Central memory CD4-positive, alpha-beta T cell (primary cell): ENCODE measurements at places on chromosomes 6 and 20.

DNA sequence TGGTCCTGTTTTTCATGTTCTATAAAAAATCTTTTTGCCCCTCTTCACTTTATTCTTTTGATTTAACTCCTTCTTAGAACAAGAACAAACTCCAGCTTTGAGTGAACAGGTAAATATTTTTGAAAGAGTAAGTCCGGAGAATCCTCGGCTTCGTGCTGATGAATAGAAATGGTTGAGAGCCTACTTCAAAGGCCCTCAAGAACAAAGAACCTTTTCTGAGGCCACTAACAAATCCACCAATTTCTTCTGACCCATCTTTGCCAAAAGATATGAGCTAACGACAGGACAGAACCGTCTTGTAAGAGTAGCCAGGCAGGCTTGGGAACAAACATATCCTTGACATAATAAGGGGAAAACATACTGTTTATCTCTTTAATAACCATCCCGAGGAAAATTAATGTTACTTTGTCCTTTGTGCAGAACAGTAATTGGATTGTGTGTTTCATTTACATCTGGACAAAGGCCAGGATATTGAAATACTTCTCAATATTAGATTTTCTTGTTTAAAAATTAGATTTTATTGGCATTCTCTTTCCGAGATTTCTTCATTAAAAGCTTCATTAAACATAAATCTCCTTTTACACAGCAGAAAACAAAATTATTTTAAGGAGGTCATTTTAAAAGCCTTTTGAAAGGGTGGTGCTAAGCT is 52.9 kb downstream of the NOX3 start:
- DNase-seq: no peak

- DNase-seq: no peak
Measured at GRCh38 chr6:7932625-7933024, 22.0 kb upstream of the TXNDC5 start.

DNA sequence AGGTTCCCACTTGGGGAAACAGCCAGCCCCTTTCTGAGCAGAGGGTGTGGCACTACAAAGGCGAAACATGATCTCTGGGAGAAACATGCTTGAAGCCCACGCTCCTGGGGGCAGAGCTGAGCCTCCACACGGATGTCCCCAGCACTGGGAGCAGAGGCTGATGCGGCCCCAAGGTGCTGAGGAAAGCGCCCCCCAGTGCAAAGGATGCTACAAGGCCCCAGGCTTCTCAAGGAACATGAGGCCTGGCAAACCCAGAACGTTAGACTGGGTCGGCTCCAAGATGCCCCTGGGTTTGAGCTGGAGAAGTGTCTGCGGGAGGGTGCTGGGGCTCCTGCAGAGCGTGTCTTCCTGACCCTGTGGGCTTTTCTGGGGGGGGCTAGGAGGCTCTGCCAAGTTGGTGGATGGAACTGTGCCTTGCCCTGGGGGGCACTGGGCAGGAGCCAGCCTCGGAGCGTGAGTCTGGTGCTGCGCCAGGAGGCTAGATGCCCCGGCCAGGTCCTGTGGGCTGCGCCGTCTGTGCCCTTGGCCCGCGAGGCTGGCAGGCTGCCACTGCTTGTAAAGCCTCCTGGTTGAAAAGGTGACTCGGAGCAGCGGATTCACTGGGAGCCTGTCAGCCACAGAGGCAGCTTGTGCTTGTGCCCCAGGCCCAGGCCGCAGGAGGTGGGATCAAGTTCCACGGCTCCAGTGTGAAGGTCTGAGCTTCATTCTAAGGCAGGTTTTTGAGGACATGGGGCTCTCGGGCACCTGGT is 8.1 kb downstream of the SYNJ2 start:
- DNase-seq: no peak

DNA sequence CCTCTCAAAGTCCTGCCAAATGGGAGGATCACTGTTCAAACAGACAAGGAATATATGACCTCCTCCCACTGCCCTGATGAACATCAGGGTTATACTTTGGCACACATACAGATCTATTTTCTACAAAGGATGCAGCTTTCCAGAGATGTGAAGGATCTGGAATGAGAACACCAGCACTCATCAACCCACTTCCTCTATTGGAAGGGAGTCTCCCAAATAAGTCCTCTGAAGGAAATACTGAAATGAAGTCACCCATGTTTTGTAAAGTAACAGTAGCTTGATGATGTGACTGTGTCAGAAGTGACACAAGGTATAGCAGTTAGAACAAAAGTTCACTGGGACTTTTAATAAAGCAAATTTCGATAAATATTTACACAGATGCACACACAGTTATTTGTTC is 104.9 kb downstream of the OGFRL1 start:
- DNase-seq: no peak

DNA sequence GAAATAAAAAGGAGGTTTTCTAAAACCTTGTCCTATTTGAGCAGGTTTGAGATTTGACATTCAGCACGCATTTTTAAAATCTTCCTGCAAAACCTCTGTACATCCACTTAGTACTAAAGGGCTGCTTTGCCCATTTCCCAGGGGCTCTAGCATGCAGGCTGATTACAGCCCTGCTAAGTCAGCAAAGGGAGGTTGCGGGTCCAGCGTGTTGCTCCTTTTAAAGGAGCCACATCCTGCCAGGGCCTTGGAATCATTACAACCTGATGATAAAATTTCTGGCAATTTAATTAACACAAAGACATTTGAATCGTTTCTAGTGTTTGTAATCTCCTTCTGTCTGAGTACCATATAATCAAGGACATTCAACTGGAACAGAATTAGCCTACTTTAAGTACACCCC is 455.1 kb upstream of the CITED2 start:
- no peak for DNase-seq

DNA sequence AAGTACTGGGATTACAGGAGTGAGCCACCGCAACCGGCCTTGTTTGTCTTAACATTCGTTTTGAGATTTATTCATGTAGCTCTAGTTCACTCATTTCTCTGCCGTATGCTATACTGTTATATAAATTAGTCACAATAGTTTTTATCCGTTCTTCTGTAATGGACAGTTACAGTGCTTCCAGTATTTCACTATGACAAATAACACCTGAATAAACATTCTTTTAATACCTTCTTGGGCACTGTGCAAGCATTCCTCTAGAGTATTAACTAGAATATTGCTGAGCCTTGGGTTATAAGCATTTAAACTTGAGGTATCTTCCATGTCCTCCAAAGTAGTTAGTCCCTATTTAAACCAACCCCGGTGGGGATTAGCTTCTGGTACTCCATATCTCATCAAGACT is 45.6 kb downstream of the STK38 start:
- no peak for DNase-seq

- DNase-seq: no peak
Measured at GRCh38 chr6:2959909-2960719, 11.3 kb downstream of the SERPINB6 start.

- DNase-seq: no peak
Measured at GRCh38 chr20:17418737-17419136, 112.4 kb downstream of the BFSP1 start.

DNA sequence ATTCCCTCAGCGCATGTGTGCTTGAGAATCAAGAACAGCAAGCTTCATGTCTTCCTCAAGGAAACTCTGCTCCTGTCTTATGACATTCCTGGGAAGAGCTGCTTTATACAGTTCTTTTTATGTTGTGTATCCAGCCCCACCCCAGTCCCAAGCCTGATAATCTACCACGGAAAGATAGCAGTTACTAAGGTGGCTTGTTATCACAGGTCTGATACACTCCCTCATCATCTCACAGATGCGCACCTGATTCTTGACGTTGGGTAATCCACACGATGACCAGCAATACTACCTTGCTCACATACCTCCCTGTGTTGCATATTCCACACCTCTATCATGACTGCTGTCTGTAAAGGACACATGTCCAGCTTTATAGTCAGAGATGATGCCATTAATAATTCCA is 3.2 kb downstream of the NHLRC1 start:
- no peak for DNase-seq

GRCh38 chr20:44361021-44361420 is 5.5 kb downstream of the HNF4A start:
- DNase-seq: no peak
